ENCODE measurements at places on chromosomes 6 and 20.
A peak's percentile ranks its signal among the peaks of the same experiment; 100 is the strongest.

DNA sequence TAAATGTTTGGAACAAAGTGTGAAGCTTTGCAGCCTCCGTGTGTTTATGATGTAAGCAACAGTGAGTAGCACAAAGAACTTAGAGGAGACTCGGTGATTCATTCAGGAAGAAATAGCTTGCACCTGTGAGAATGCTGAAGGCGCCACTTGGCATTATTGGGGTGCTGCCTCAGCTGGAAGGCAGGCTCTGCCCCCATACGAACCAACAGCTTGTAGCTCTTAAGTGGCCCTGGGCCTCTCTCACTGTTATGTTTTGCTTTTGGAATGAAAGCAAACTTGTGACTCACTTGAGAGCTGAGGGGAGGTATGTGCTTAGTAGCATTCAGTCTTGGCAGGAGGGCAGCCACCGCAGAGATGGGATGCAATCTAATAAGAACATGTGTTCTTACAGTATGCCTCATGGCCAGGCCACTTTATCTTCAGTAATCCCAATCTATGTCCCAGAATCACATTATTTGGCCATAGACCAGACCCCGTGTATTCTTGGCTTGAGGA, 310.7 kb downstream of the EYA4 start:
- peak; percentile 70 for DNase-seq

DNA sequence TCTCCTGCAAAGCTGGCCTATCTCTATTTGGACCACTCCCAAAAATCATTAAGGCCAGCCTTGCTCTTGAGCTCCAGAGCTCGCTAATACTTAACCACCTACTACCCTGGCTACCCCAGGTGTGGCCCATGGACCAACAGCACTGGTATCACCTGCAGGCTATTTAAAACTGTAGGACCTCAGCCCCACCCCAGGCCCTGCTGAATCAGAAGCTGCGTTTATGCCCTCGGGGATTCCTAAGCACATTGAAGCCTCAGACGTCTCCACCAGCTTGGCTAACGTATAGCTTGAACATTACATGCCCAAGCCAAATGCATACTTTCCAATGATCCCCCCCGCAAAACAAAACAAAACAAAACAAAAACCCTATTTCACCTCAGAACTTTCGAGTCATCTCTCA, 19.7 kb upstream of the SPAG4 start:
- no peak for DNase-seq

DNA sequence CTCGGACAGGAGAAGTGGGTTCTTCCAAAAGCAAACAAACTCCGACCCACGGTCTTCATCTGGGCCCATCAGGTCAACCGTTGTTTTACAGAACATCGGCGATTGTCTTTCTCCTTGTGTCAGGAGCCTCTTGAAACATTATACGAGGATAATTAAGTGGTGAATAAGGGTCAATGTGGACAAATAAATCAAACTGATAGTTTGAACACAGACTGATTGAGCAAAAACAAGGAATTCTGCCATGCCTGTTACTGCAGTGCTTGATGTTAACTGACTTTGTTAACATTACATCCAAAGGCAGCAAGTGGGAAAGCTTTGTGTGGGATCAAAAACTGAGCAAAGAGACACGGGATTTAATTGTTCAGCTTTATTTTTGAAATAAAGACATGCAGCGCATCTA, 101.1 kb upstream of the IFNGR1 start:
- no peak for DNase-seq

- peak; percentile 89 for DNase-seq
Observed at GRCh38 chr6:159716247-159717096, 10.8 kb upstream of the WTAP start.

- DNase-seq = no peak
Observed at GRCh38 chr6:138307352-138307751, 70.4 kb upstream of the SMIM28 start.

- DNase-seq = no peak
Observed at GRCh38 chr6:76866091-76866915, 597.0 kb downstream of the HTR1B start.

DNA sequence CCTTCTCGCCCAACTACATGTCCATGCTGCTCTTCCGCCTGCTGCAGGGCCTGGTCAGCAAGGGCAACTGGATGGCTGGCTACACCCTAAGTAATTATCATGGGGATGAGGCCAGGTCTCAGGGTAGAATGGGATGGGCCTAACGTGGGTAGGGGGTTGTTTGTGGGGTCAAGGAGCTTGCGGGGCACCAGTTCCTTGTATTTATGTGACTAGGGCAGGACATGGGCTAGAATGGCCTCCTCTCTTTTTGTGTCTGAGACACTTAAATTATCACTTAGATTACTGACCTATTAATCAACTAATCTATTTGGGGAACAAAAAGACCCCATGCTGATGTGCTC, 10.7 kb downstream of the SLC22A1 start:
- DNase-seq = no peak

- peak; percentile 56 for DNase-seq
Observed at GRCh38 chr6:170135821-170136471, 154.9 kb downstream of the DLL1 start.

- no peak for DNase-seq
Observed at GRCh38 chr20:13250251-13250650, 29.2 kb downstream of the ISM1 start.

GRCh38 chr6:146957181-146958093, 246.8 kb upstream of the STXBP5 start:
- no peak for DNase-seq

- DNase-seq = no peak
Observed at GRCh38 chr20:3739926-3740451, 7.5 kb downstream of the HSPA12B start.

DNA sequence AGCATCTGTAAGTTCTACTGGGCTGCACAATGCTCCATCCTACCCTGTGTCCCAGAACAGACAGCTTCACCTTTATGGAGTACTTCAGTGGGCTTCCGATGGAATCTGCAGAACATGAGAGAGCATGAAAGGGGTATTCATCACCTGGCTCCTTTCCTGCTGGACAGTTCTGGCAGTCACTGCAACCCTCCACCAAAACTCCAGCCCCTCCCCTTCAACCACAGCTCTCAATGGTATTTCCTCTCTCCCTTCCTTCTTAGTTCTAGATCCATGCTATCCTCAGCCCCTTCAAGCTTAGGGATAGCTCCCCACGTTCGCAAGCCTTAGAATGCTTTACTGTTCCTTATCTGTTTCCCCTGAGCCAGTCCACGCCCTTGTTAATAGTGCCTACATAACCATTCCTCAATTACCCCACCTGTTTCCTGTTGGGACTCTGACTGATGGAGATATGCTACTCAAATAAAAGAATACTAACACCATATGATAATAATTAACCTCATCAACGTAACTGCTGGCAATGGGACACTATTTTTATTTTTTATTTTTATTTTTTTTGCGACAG, 26.8 kb downstream of the TRAM2 start:
- no peak for DNase-seq

DNA sequence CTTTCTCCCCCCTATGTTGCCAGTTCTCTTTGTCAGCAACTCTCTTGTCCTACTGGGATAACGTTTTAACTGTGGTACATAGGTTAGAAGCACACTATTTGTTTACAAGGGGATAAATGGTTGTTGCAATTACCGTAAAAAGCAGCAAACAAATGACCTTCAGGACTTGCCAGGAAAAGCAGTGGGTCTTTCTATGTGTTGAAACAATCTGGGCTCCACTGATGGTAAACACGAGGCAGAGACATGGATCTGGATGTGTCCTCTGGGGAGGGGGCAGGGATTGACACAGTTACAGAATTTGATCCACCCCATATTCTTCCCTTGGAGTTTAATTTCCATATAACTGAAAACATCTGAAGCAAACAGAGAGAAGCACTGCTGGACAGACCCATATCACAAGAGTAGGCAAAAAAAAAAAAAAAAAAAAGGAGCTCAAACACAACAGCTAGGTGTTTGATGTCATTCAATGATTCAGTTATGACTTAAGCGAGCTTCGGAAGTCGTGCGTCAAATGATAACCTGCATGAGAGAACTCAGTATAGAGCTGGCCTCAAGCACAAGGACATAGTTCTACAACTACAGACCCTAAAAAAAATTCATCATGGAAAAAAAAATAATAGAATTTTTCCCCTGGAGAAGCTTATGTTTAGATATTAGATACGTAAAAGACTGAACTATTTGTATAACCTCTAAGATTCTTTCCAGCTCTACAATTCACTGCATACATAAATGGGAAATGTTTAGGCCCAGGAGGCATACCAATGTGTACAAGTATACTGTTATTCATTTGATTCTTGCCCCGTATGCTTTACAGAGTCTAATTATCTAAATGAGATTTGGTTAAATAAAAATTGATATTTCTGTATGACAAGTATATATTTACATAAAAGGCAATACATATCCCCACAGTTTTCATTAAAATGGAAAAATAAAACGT, 127.7 kb downstream of the ALDH8A1 start:
- no peak for DNase-seq

GRCh38 chr20:22921595-22922421, 113.3 kb upstream of the SSTR4 start:
- DNase-seq = no peak

GRCh38 chr6:108737594-108738546, 110.4 kb upstream of the ARMC2 start:
- DNase-seq = peak; percentile 77

DNA sequence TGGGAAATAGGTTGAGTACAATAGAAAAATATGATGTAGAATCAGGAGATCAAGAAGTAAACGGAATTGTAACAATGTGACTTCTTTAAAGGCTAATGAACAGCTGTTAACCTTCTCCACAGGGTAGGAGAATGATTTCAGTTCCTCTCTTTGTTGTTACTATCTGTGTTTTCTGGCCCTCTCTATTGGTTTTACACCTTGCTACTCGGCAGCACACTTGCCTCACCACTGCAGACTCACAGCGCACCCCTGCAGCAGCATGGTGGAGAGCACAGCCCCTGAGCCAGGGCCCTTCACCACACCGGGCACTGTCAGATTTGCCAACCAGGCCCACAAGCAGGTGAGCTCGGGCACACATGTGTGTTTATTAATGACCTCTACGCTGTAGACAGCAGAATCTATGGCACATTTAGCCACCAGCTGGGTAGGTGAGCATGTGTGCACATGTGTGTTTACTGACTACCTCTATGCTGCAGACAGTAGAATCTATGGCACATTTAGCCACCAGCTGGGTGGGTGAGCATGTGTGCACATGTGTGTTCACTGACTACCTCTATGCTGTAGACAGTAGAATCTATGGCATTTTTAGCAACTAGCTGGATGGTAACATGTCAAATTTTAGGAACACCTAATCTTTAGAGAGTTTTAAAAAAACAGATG, 16.8 kb downstream of the SFT2D1 start:
- no peak for DNase-seq

GRCh38 chr6:43972179-43972912, 154.9 kb downstream of the MRPL14 start:
- DNase-seq = no peak

GRCh38 chr6:144559865-144560593, 274.9 kb downstream of the UTRN start:
- DNase-seq = no peak

- DNase-seq = no peak
Observed at GRCh38 chr6:85747666-85748065, 105.0 kb upstream of the SYNCRIP start.

DNA sequence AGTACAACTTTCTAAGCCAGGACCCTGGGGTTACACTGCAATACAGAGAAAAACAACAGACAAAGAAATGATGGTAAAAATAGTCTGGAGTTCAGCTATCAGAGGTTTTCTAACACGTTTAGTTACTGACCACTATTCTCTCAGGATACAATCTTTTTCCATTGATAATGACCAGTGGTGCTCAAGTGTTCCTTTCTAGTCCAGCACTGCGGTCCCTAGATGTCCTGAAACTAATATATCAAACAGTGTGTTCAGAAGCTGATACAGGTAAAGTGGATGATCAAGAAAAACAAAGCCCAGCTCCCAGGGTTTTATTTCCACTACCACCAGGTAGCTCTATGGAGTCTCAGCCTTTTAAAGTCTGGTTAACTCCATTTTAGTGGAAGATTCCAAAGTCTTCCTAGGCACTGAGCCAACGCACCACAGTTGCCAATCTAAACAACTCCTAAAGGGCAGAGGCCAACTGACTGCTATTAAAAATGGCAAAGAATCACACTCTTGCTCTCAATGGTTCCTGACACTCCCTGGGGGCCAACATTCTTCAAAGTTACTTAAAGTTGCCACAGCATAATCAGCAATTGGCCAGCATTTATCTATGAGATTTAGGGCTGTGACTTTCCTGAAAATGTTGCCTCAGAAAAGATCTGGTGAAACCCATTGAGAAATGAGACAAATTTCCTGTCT, 38.2 kb downstream of the DZANK1 start:
- DNase-seq = no peak

GRCh38 chr6:119077643-119078375, 655 bp downstream of the FAM184A start:
- DNase-seq = peak; percentile 71

DNA sequence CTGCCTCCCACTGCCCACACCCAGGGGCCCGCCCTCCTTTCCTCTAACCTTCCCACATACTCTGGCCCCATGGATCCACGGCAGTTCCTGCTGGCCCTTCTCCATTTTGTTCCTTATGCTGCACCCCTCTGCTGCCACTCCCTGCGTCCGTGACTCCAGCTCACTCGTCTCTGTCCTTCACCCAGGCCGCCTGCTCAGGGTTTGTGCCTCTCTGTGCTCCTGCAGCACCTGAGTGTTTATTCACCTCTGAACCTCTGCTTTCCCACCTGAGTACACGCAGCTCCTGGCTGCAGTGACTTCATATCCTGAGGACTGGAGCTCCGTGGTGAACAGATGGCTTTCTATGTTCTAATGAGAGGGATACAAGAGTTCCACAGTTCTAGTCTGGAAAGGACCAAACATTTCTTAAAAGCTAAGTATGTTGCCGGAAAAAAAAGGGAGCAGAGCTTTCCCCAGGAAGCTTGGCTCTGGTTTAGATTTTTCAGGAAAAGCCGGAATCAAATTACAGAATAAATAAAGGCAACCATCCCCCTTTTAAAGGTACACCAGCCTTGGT, 1.5 kb upstream of the GNRH2 start:
- DNase-seq = no peak

- DNase-seq = peak; percentile 51
Observed at GRCh38 chr6:170041526-170041925, 249.4 kb downstream of the DLL1 start.

DNA sequence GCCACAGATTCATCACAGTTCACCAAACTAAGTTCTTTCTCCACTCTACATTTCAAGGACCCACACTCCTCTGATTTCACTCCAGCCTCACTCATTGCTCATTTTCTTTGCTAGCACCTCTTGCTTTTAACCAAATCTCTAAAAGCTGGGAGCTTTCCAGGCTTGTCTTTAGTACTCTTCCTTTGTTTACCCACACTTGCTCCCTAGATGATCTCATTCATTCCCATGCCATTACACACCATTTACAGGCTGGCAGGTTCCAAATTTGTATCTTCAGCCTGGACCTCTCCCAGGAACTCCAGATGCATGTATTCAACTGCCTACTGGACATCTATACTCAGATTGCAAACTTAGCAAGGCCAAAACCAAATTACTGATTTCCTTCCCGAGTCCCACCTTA, 5.3 kb upstream of the GUCA1B start:
- no peak for DNase-seq

DNA sequence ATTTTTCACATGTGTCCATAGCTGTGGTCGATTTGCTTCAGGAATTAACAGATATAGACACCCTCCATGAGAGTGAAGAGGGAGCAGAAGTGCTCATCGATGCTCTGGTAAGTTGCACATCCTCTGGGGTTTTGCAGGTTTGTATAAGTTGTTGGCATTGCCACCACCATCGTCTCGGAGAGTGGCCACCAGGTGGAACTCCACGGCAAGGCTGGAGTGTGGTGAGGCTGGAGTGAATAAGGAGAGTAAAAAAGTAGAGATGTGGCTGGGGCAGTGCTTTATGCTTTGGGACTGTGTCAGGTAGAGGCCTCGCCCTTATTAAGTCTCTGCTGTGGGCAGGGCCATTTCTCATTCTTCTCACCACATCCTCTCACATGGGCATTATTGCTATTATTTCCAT, 63.7 kb downstream of the CTNNBL1 start:
- no peak for DNase-seq

GRCh38 chr6:3206339-3207015, 21.0 kb downstream of the TUBB2B start:
- DNase-seq = no peak

All from sigmoid colon (tissue), 7 donors.